ENCODE measurements at places on chromosomes 6 and 20.

DNA sequence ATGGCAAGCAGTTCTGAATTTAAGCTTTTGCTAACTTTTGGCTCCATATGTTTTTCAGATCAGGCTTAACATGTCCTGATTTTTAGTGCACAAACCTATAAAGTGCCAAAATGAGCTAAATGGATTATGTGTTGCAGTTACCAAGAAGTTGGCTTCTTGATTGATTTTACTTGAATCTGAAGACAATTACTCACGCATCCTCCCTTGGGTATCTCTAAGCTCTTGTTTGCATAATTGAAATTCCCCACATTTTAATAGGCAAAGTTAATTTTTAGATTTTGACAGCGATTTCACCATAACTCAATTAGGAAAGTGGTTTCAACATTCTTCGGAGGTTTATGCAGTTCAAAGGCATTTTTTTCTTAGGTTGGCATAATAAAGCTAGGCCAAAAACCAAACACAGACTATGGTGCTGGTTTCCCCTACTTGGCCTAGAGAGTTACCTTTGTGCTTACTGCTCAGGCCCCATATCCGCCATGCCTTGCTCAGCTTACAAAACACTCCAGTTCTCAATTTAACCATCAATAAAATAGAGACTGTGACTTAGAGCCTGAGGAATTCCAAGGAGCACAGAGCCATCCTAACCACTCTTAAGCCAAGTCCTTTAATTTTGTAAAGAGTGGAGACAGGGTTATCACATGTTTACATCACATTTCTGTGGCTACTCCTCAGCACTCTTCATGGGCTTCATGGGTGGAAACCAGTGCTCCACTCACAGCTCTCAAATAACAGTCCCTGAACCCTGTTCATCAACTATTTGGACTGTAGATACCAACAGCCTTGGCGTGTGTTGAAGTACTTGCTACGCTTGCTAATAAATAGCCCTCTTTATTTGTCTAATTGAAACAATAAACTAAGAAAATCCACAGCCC is 32.1 kb downstream of the LAMA4 start:
- DNase-seq: no peak

DNA sequence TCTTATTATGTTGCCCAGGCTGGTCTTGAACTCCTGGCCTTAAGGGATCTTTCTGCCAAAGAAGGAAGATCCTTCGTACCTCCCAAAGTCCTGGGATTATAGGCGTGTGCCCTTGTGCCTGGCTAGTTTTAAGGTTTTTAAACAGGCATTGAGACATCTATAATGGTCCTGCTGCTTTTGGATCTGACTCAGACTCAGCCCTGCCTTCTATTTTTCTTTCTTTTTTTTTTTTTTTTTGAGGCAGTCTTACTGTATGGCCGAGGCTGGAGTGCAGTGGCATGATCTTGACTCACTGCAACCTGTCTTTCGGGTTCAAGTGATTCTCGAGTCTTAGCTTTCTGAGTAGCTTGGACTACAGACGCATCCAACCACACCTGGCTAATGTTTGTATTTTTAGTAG is 73.7 kb downstream of the PHF20 start:
- DNase-seq: no peak

- DNase-seq: no peak
These were observed 28.0 kb upstream of the PHACTR3 start for GRCh38 chr20:59576216-59576953.

DNA sequence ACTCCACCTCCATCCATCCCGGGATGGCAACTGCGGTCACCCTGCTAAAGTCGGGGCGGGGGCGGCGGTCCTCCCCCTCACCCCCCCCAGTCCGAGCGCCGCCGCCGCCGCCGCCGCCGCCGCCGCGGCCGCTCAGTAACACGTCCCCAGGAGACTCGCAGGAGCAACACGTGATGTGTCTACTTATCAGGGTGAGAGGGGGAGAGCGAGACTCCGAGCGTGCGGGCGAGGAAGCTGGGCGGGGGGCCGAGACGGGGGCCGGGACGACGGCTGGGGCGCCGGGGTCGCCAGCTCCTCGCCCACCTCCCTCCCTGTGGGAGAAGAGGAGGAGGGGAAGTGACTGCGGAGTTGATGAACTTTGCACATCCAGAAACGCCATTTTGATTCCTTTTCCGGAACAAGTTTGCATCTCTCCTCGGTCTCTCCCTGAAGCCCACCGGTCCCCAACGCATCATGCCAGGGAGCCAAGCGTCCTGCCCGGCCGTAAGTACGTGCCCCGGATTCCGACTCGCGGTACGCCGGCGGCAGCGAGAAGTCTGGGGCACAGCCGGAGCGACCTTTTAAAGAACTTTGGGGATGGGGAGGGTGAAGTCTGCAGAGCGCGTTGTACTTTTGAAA is at the start of gene RREB1:
Gene RREB1, plus strand, starts transcription at position 384 of the 618 bp plus-strand sequence. CDS start 73,951 bp downstream, outside the sequence.
- peak; percentile 81 for DNase-seq

GRCh38 chr6:27359231-27359630 is 29.3 kb upstream of the ZNF391 start:
- no peak for DNase-seq

DNA sequence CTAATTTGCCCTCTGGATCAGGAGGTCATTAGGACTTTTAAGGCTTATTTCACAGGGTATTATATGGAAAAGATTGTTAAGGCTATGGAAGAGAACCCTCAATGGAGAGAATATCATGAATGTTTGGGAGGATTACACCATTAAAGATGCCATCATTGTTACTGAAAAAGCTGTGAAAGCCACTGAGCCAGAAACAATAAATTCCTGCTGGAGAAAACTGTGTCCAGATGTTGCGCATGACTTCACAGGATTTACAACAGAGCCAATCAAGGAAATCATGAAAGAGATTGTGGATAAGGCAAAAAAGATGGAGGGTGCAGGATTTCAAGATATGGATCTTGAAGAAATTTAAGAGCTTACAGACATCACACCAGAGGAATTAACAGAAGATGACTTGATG is 798.3 kb upstream of the SLC35B3 start:
- DNase-seq: no peak

DNA sequence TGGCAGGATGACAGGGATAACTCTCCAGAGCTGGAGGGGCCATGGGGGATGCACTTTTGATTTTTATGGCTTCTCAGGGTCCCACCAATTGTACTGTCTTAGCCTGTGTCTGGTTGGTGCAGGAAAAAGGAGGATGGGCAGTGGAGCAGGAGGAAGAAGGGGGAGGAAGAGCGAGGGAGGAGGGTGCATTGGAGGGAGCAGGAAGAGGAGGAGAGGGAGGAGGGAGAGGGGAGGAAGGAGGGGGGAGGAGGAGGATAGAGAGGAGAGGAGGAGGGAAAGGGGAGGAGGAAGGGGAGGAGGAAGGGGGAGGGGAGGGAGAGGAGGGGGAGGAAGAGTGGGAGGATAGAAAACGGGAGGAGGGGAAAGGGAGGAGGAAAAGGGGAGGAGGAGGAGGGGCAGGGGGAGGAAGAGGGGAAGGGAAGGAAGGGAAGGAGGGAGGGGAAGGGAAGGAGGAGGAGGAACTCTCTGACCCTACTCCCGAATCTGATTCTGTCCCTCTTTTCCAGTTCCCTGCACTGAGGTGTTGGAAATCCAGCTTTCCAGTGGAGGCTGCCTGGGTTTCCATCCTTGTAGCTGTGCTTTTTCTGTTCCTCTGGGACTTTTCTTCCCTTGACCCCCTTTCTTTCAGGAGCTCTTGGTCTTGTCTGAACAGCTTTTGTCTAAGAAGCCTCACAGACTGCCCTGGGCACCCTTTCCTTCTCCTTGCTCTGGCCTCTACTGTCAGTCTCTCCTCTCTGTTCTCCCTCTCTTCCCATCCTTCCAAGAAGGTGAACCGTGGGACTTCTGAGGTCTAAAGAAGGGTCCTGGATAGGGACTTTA is 149.4 kb downstream of the DHX35 start:
- DNase-seq: no peak

DNA sequence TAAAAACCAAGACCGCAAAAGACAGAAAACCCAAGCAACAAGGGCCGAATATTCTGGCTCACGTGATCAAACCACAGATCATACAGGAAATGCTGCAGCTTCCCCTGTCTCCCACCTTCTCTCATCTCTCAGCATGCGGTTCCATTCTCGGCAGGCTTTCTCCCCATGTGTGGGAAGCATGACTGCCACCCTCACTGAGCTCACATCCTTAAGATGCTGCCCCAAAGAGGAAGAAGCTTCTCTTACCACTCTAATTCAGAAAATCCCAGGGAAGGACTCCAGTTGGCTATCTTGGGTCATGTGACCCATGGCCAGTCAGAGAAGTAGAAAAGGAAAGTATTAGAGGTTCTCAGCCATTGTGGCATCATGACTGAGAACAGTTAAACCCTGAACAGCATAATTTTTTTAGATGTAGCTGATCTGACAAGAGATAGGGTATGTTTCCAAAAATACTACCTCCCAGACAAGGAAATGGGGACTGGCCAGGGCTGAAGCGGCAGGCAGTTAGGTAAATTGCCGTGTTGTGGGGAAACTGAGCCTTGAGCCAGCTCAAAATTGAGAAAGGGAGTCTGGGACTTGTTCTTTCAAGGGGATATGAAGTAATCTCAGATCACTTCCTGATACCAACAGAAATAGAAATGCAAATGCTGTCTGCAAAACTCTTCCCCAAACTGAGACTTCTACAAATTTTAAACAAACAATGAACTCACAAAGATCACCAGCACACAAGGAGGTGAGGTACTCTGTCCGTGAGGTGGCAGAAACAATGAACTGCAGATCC is 37.1 kb upstream of the GRM4 start:
- no peak for DNase-seq

DNA sequence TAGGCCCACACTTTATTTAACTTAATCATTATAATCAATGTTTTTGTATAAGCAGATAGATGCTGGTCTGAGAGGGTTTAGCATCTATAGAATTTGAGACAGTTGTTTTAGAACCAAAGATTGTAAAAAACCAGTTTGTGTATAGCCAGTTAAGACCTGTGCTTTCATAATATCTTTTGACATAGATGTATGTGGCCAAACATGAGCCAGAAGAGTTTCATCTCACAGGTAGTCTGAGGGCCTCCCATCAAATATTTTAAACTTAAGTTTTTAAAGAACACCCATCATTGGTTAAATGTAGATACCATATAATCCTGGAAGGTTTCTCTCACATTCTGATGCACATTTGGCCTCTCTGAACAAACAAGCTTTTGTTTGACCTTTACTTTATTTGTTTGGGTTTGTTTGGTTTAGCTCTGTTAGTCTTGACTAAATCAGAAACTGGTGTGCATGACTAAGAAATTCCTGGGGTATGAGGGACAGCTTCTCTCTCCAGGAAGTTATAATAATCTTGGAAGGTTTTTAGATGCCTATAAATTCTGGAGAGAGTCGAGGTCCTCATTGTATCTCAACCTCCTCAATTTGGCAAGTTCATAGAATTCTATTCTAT is 58.0 kb upstream of the TMEM200A start:
- DNase-seq: no peak

DNA sequence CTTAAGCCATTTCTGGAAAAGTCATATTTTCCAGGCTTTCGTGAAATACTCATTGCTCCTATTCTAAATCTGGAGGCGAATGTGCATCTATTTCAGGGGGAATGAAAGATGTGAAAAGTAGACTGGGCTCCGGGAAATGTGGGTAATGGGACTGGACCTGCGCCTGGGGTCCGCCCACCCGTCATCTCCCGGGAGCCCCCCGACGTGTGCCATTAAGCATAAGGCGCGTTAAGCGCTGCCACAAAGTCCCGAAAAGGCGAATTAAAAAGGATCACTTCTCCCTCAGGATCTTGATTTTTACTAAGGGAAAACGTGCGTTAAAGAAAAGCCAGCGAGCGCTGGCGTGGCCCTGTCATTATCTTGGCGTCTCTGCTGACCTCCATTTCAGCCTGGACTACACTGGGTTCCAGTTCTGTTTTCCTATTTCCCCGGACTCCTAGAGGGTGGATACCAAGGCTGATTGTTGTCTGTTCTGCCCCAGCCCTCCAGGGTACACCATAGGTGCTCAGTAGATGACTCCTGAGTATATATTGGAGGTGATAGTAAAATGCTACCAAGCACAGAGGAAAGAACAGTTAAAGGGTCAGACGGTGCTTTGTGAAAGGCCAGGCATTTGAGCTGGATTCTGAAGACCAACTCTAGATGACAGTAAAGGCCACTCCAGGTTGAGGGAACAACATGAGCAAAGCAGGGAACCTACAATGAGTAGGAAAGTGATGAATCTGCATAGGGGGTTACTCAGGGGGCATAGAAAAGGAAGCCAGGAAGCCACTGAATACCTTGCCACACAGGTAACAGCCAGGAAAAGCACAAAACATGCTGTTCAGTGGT is 89.2 kb upstream of the ARID1B start:
- DNase-seq: no peak

DNA sequence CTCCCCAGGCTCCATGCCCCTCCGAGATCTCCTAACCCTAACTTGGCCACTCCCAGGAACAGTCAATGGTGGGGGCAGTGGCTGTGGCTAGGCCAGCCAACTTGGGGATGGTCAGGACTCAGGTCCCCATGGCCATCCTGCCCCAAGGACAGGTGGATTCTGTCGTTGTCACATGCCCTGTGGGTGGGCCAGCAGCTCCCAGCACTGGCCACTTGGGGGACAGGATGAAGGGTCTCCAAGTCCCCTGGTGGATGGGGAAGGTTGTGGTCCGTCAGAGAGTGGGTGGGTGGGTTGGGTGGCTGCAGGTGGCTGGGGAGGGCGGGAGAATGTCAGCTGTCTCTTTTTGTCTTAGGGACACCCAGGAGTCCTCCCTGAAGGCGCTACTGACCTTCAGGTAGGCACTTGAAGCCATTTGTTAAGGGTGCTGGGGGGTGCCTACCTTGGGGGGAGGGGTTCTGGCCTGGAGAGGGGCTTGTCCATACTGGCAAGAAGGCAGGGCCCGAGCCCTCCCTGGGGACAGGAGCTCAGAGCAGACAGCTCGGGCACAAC is 5.5 kb downstream of the COL9A3 start:
- no peak for DNase-seq

- no peak for DNase-seq
These were observed 225.2 kb downstream of the FOXC1 start for GRCh38 chr6:1834646-1835516.

DNA sequence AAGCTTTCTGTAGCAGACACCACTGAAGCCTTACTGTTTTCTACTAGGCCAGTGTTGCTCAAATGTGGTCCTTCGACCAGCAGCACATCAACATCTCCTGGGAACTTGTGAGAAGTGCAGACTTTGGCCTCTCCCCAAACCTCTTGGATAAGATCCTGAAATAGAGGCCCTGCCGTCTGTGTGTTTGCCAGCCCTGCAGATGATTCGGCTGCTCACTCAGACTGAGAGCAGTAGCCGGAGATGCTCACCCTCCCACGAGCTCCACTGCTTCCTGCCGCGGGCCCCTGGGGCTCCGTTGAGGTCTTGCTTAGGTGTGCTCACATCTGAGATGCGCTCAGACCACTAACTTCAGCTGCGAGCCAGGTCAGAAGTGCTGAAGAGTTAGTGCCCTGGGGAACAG is 129.5 kb upstream of the SSTR4 start:
- DNase-seq: no peak

- no peak for DNase-seq
These were observed 309.2 kb upstream of the MAP3K7 start for GRCh38 chr6:90896075-90896547.

All from D721Med (cell line).